Cardiac fibroblast (primary cell): ENCODE measurements at places on chromosomes 2 and 18.

- DNase-seq: no peak
These were observed 126.6 kb downstream of the ARHGEF4 start for GRCh38 chr2:130963196-130963848.

GRCh38 chr2:48723129-48723528, 32.4 kb downstream of the LHCGR start:
- DNase-seq: peak; percentile 87

GRCh38 chr2:189234991-189235390, 55.4 kb upstream of the COL5A2 start:
- peak; percentile 25 for DNase-seq

- no peak for DNase-seq
These were observed 58.0 kb upstream of the TMEM163 start for GRCh38 chr2:134776836-134777235.

DNA sequence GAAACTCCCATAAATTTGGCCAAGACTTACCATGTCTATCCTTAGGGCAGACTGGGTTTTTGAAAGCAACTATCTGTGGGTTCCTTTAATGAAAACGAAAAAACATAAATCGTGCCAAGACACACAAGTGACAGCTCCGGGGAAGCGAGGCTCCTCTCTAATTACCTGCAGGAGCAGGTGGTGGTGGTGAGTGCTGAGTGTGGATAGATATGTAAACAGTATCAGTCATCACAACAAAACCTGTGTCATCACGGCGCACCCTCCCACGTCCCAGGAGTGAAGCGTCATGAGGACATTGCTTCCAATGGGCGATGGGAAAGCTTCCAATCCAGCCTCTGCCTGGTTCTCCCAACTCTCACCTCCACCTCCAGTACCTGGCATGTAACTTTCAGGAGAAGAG, 31.3 kb downstream of the ACKR3 start:
- no peak for DNase-seq

GRCh38 chr2:25592766-25593292, 80.5 kb downstream of the DTNB start:
- no peak for DNase-seq

DNA sequence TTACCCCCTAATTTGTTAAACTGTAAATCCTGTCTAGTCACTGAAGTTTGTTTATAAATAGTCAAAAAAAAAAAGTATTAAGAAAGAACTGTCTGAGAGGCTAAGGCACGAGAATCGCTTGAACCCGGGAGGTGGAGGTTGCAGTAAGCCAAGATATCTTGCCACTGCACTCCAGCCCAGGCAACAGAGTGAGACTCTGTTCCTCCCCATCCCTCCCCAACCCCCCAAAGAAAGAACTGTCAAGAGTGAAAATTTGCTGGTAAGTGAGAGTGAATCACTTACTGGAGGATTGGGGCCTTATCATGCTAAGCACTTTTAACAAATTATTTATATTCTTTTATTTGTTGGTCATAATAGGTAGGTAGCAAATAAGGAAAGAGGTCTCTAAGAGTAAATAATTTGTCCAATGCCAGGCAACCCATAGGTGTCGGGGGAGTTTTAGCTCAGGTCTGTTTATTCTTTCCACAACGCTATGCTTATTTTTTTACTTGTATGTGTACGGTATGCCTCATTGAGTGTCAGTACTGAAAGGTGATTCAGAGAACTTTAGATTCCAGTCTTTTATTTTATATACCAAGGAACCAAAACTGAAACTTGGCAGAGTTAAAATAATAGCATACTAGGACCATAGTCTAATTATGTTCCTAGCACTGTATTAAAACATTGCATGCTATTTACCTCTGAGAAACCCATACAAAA, 2.5 kb downstream of the TAF4B start:
- no peak for DNase-seq

- no peak for DNase-seq
These were observed 62.8 kb downstream of the SMIM21 start for GRCh38 chr18:75364512-75365253.

GRCh38 chr18:66582211-66582610, 21.7 kb downstream of the CDH19 start:
- no peak for DNase-seq

- no peak for DNase-seq
These were observed 135.0 kb downstream of the ANTXR1 start for GRCh38 chr2:69147841-69148533.

DNA sequence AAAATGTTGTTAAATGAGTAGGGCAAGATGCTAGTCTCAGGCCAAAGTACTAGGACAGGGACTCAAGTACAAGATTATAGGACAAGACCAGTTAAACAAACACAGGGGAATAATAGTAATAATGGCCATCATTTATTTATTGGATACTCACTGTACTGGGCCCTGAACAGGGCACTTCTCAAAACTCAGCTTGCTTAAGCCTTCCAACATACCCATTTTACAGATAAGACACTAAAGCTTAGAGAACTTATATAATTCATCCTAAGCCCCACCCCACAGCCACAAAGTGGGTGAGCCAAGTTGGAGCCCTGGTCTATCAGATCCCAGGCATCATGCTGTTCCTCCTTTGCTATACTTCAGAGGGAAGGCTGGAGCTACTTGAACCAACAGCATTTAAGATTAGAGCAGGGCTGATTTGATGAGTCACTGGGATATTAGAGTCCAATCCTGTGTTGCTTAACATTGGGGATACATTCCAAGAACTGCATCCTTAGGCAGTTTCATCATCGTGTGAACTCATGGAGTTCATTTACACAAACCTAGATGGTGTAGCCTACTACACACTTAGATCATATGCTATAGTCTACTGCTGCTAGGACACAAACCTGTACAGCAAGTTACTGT, 153.6 kb downstream of the MTCL1 start:
- DNase-seq: peak; percentile 97

GRCh38 chr2:72669121-72669520, 156.7 kb downstream of the EXOC6B start:
- DNase-seq: peak; percentile 91

DNA sequence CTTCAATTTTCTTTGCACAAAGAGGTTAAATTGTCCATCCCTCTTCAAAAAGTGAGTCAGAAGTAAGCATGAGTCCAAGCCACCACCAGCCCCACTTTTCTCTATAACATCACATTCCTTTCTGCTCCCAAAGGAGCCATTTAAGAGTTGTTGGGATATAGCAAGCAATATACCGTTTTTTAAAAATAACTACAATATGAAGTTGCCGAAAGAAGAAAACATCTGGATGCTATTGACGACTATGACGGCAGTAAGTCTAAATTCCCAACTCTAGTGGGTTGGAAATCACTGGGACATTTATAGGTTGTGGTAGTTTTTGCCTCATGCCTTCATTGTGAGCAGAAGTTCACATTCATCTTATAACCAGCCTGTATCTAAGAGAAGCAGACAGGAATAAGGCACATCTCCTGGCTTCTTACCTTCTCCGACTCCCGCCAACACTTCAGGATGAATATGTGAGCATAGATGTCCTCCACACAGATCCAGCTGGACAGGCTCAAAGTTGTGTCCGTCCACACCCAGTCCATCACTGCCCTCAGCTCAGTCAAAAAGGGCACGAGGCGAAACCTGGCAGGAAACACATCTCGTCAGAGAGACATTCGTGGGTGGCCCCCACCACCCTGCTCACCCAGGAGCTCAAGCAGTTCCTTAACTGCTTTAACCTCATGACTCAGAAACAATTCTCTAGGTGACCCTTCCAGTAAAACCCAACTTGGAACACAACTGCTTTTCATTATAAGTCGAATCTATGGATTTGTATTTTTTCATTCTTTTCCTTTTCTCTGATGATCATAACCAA, 163.6 kb downstream of the NAPG start:
- no peak for DNase-seq

GRCh38 chr2:152629202-152629601, 88.1 kb downstream of the PRPF40A start:
- no peak for DNase-seq

GRCh38 chr2:44291281-44292248, 16.3 kb downstream of the SLC3A1 start:
- DNase-seq: peak; percentile 73

DNA sequence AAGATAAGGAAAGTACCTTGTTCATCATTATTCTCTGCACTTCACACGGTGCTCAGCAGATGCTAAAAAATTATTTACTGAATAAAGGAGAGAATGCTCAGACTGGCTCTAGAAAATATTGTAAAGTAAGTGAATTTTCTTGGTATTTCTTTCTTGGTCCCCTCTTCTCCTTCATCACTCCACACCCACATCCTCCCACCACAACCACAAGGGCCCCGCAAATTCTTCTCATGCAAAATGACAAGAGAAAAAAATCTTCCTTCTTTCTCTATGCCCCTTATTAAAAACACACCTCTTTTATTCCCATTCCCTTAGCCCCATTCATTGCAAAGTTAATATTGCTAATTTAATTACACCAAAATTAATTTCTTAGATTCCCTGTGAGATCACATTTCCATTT, 74.2 kb upstream of the NEDD4L start:
- DNase-seq: no peak

- DNase-seq: no peak
These were observed 20.4 kb downstream of the PLA2R1 start for GRCh38 chr2:160042054-160042453.

GRCh38 chr2:98245491-98245890, 100.8 kb upstream of the CNGA3 start:
- no peak for DNase-seq

DNA sequence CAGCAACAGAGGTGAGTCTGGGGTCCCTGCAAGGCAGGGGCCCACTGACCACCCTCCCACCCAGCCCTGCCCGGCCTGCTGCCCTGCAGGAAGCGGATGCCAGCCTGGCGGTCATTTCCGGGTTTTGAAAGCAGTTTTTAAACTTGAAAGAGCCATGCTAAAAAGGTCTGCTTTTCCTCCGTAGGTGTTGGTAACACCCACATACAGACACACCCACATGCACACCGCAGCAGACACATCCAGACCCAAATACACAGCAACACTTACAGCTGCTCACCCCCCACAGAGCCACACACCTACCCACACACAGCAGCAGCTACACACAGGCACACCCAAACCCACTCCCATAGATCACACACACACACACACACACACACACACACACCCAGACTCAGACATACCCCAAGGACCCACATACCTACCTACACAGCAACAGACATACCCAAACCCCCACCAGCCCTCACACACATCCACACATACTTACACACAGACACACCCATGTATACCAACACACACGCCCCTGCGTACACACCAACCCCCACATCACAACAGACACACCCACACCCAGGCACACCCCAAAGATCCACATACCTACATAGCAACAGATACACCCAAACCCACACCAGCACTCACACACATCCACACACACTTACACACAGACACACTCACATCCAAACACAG, 7.6 kb downstream of the ZFP36L2 start:
- peak; percentile 29 for DNase-seq

GRCh38 chr2:16142383-16143361, 202.3 kb downstream of the MYCN start:
- no peak for DNase-seq

DNA sequence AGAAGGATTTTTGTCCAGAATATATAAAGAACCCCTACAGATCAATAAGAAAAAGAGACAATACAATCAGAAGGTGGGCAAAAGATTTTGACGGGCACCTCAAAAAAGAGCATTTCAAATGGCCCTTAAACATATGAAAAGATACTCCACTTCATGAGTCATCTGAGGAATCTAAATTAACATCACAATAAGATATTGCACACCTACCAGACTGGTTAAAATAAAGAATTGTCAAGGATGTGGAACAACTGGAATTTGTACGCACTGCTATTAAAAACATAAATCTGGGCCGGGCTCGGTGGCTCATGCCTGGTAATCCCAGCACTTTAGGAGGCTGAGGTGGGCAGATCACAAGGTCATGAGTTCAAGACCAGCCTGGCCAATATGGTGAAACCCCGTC, 17.0 kb upstream of the NCOA1 start:
- DNase-seq: no peak

GRCh38 chr2:188079196-188079595, 212.5 kb upstream of the GULP1 start:
- DNase-seq: peak; percentile 74

- no peak for DNase-seq
These were observed 13.2 kb upstream of the DNAJC27 start for GRCh38 chr2:24984912-24985311.

GRCh38 chr18:38843291-38843690, 1277.7 kb upstream of the CELF4 start:
- no peak for DNase-seq

DNA sequence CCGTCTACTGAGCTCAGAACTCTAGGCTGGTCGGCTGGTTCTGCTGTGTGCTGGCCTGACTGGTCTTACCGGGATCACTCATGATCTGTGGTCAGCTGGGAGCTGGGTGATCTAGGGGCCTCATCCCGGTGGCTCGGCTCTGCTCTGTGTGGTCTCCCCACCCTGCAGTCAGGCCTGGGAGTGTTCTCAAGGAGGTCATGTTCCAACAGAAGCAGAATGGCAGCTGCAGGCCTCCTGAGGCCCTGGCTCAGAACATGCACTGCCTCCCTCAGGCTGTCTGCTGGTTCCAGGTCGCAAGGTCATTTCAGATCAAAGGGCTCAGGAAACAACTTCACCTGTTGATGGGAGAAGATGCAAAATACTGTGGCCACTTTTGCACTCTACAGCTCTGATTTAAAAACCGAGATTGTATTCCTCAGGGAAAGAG, 81.1 kb upstream of the RFX8 start:
- DNase-seq: no peak

GRCh38 chr18:75723521-75724340, 296.2 kb upstream of the SMIM21 start:
- DNase-seq: no peak

DNA sequence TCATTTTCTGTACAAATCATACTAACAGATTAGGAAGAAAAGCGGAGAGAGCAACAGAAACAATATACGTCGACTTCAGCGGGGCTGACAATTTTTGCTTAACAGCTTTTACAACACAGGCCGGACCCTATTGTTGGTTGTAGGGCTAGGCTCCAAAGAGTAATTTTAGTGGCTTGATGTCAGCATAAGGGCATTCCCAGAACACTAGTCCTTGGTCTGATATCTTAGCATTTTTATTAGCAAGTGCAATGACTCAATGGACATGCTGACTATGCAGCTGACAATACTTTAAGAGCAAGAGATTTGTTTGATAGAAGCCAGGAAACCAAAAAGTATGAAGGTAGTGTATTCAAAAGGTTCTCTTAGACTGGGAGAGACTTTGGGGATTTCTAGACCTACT, 209.9 kb downstream of the LNPK start:
- no peak for DNase-seq

- DNase-seq: no peak
These were observed 622.3 kb upstream of the ACVR2A start for GRCh38 chr2:147222506-147222905.

GRCh38 chr2:225326969-225327368, 72.5 kb upstream of the NYAP2 start:
- no peak for DNase-seq

DNA sequence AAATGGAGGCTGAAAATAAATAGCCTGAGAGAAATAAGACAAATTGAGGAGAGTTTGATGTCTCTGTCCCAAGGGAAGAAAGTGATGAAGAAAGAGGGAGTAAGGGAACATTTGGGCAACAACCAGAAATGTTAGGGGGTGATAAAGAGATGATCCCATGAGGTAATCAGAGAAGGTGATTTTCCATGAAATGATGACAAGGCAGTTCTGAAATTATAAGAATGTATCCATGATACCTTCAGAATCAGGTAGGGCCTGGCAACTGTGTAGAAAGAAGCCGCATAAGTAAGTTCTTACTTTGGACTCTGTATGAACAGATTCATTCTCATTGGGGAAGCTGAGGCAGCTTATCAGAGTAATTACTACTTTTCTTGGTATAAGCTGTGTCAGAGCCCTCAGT, 106.1 kb downstream of the THSD7B start:
- no peak for DNase-seq
